ENCODE measurements at places on chromosomes 5 and 9.

GRCh38 chr9:133304477-133305377 is 29.7 kb upstream of the ABO start:
- DNase-seq = no peak

DNA sequence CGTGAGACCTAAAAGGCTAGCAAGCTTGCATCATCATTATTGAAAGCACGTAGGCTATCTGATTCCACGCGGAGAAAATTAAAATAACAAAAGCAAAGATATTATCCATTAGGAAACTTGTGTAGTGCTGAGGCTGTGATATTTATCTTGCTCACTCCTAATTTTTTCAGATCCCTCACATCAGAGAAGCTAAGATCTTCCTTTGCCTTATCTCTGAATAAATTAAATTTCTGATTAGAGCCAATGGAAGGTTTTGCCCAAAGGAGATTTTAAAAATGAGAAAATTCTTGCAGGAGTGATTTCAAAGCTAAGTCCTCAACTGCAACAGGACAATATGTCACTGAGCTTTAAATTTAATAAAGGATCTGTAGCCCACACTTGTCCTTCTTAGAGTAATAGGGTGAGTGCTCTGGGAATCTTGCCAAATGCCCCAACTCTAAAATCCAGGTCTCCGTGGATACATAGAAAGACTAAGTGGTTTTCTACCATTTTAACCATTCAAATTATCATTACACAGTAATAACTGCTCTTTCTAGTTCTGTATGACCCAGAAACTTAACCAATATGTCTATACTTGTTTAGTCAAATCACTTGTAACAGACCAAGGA is 295.0 kb downstream of the CAAP1 start:
- no peak for DNase-seq

DNA sequence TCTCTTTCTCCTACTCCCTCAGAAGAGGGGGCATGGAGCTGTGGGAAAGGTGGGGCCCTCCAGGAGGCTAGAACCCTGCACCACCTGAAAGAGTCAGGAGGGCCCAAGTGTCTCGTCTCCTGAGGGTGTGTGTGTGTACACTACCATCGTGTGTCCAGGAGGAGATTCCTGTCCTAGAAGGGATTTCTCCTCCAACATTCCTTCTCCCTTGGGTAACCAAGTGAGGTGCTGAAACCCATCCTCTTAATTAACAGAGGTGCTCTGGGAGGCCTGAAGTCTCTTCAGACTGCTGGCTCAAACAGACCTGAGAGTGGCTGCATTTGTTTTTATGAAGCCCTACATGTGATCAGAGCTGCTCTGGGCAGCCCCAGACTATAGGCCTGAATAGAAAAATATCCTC is 61.1 kb upstream of the FAM169A start:
- DNase-seq = no peak

DNA sequence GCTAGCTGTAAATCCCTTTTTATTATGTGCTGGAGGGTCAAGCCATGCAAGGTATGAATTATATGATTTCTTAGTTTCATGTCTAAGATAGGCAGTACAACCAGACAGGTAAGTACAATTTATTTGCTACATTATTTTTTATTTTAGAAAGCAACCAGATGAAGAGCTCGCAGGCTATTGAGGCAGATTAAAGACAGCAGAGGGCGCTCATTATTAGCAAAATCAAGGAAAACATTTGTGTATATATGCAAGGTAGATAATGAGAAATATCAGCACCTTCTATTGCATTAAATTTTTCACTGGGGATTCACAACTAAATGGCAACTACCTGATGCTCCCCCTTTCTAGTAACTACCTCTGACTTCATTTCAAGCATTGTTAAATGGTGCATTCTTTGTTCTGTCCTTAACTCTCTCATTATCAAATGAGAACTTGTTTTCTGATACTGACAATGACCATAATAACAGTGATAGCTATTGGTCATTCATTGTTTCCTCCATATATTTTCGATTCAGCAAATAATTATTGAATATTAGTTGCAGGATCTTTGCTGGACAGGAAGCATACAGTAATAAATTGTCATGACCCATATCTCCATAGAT is 8.6 kb downstream of the SCGB3A2 start:
- no peak for DNase-seq

GRCh38 chr9:107487521-107488374 is 1.8 kb downstream of the KLF4 start:
- DNase-seq = peak; percentile 8

DNA sequence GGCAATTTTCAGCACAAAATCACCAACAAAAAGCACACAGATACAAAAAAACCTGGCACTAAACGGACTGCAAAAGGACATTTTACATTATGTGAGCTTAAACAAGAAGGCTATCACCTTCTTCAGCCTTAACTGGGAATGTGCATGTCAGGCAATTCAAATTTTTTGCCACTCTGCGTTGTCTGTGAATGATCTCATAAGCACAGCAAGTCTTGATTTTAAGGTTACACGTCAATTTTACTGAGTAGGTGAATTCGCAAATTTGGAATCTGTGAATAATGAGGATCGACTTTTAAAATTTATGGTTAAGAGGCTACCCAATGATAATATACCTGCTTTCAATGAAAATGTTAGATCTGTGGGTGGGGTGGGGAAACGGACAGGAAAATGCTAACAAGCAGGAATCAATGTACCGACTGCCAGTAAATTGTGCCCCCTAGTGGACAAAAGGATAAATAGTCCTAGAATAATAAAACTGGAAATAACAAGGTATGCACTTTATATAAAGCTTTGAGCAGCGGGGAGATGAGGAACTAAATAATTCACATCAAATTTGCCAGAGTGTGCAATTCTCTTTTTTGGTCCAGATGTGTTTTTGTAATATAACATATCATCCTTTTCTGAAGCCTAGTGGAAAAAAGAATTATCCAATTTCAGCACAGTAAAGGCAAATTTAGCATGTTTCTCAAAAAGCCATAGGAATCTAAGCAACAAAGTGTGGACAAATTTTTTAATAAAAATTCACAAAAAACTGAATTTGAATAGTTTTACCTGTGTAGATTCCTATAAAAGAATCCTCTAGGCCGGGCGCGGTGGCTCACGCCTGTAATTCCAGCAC is 20.5 kb downstream of the EQTN start:
- no peak for DNase-seq

GRCh38 chr9:134690301-134690751 is 48.7 kb downstream of the COL5A1 start:
- no peak for DNase-seq
